ENCODE measurements at places on chromosomes 1 and 21. TPM values are rescaled to one million over a fixed set of nuclear protein-coding genes. Genes with fewer than 3 reads are reported as not detected.
A peak's percentile ranks its signal among the peaks of the same experiment; 100 is the strongest.

DNA sequence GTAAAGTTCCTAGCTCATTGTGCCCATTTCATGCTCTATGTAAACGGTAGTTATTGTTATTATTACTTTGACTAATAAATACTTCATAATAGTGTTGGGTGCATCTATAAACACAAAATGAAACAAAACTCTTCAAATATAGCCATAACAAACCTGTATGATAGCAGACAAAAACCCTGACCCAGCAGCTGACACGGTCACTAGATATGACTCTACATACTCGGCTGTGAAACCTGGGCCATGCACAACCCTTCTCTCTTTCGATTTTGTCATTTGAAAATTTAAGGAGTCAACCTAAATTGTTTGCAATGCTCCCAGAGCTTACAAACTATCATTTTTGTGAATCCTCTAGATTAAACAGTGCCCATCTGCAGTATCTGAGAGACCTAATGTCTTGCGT lies 8.0 kb upstream of the RGS13 start:
- no peak for DNase-seq

DNA sequence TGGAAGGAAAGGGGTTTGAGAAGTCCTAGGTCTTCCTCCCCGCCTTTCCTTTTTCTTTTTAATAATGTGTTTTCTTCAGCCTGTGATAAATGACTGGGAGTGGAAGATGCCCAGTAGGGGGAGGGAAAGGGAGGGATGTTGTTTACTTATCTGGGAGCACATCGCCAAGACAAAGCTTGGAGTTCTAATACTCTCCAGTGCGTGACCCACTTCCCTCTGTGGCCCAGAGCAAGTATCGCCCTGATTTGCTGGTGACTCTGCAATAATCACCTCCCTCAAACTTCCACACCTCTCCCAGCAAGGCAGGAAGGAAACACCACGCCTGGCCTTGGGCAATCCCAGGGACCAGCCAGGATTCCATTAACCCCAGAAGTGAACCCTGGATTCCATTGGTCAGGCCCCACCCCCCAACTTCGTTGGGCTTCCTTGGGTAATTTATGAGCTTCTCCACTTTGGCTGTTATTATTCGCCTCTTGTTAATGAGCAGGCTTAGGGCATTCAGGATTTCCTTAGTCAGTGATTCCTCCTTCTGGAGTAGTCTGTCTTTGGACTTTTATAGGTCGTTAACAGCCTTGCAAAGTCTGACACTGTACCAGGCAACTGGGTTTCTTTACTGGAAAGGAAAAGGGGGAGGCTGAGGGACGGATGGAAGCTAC lies 24.3 kb upstream of the GRHL3 start:
- peak; percentile 86 for DNase-seq

DNA sequence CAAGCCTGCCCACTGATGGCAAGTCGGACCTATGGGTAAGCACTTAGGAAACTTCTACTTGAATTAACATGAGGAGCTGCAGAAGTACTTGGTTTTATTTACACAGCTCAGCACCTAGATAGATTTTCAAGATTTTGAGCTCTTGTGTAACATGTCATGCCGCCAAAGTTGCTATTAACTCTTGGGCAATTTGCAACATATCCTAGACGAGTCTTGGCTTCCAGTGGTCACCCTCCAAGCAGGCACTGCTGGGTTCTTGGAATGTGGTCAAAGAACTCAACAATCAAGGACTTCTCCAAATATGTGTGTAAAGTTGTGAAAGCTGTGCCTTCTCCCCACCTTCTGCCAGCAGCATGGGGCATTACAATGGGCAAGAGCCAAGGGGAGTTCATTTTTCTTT lies 17.8 kb upstream of the GUCA2B start:
- peak; percentile 41 for DNase-seq

GRCh38 chr1:153678519-153679336 lies at the start of gene NPR1:
TSS of gene NPR1 (plus strand) at chr1:153678688. CDS start at chr1:153679109, 421 bp downstream.
- peak; percentile 61 for DNase-seq

- DNase-seq, result no peak
Measured at GRCh38 chr1:115989699-115990098, 13.4 kb downstream of the SLC22A15 start.

GRCh38 chr1:169741666-169742394 lies 8.0 kb upstream of the SELE start:
- peak; percentile 75 for DNase-seq

- peak; percentile 43 for DNase-seq
Measured at GRCh38 chr1:156108664-156109241, 5.8 kb upstream of the LMNA start.

DNA sequence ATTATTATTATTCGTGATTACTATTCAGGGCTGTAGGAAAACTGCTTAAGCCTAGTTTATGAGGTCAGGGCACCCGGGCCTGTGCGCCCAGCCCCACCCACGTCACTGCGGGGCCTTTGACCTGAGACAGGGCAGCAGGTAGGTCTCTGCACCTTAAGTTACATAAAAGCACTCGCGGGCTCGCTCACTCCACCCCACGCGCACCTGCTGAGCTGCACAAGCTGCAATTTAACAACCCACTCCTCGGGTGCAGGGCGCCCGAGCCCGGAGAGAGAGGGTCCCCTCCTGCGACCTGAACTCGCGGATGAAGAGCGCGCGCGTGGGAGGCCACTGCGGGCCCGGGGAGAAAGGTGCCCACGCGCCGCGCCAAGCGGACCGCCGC lies 477 bp downstream of the ICMT start:
- no peak for DNase-seq

GRCh38 chr1:160191756-160192155 lies 1.4 kb downstream of the CASQ1 start:
- no peak for DNase-seq

GRCh38 chr1:107976431-107976830 lies 11.5 kb upstream of the VAV3 start:
- no peak for DNase-seq

GRCh38 chr1:227788271-227789083 lies 27.0 kb upstream of the PRSS38 start:
- DNase-seq, result no peak

DNA sequence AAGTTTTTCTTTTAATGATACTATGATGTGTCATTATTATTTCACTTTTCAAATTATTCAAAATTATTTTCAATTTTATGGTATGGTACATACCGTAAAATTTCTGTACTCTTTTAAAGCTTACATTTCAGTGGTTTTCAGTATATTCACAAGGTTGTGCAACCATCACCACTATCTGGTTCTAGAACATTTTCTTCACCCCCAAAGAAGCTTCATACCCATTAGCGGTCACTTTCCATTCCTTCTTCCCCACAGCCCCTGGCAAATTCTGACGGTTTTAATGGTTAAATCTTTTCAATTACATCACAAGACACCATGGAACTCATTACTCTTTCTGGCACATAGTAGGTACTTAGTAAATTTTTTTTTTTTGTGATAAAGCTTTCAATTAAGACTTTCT lies 22.8 kb upstream of the ATP5PO start:
- DNase-seq, result no peak

- no peak for DNase-seq
Measured at GRCh38 chr1:97608272-97608671, 312.6 kb downstream of the DPYD start.

GRCh38 chr1:233473549-233474204 lies 140.2 kb upstream of the KCNK1 start:
- no peak for DNase-seq

DNA sequence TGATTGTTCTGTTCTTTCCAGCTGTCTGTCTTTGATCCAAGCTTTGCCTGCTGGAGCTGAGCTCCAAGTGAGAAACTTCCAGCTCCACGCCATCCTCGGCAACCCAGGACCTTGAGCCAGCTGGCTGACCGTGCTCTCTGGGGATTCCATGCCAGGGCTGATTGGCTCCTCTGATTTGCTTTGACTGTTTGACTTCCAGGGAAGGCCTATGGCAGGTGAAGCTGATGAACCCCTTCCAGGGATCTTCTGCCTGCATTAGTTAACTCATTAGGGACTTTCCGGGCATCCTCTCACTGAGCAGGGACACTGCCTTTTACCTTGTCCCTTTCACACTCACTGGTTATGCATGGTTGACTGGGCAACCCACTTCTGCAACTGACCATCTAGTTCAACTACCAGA lies 406.1 kb downstream of the RPS6KC1 start:
- peak; percentile 7 for DNase-seq

- DNase-seq, result no peak
Measured at GRCh38 chr1:47418681-47419325, 2.7 kb downstream of the FOXE3 start.

DNA sequence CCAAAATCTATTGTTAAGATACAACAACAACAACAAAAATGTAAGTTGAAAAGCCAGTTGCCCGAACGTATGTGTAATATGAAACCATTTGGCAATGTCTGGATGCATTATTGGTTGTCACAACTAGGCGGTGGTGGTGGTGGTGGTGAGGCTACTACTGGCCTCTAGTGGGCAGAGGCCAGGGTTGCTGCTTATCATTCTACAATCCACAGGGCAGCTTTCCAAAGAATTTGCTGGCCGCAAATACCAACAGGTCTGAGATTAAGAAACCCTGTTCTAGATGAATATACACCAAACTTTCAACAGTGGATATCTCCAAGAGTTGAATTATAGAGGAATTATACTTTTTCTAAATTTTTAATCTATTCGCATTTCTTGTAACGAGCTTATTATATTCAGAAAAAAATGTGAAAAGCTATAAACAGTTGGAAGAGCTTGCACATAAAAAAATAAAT lies 26.8 kb upstream of the ZNF697 start:
- DNase-seq, result peak; percentile 59

DNA sequence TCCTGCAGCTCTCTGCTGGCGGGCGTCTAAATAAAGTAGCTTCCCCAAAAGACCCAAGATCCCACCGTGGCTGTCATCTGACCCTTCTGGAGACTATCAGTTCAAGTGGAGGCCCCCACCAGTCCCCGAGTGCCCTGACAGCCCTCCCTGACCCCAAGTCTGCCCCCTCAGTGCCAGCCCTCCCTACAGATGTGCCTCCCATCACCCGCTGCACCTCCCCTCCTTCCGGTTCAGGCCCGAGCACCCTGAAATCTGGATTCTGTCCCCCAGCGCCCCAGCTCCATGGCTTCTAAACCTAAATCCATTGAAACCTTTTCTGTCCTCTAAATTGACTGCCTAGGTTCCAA lies 595 bp downstream of the IL10RB start:
- DNase-seq, result peak; percentile 4

DNA sequence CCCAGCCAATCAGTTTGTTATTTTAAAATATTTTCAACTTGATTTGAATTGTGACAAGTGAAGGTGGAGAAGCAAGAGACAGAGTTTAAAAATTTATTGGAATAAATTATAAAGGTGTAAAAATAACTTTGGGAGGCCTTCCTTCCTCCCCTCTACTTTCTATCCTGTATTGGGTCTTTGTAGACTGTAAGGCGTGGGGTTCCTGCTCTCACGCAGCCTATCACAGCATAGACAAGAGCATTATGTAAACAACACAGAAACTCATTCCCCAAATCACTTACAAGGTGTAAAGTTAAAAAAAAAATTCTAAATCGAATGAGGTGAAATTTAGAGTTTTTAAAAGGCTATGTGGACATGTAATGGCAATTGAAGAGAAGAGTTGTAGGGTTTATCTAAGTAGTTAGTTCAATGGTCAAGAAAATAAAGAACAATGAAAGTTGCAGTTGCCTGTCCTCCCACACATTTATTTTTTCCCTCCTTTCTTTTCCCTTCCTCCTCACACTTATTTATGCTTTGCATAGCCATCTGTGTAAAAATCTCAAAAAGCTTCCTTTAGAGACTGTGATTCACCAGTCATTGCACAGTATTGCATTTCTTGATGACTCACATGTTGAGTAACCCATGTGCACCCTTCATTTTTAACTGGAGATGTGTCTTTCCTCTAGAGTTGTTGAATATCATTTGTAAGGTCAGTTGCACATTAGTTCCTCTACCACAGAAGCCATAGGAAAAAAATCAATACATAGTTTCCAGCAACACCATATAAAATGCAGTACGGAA lies 242.2 kb downstream of the PTPRC start:
- DNase-seq, result peak; percentile 97

DNA sequence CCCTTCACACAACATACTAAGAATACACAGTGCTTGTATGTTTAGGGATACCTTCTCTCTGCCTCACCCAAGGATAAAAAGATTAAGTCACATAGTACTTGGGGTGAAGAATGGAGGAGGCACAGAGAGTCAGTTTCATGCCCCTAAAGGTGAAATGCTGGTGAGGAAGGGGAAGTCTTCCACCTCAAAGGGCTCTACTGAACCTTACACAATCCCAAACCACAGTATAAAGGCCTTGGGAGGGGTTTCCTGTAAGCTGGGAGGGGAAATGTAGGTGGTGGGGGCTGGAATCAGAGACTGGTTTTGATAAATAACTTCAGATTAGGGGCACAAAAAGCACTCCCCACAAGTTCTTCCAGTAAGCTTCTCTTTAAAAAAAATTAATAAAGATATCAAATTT lies 3.5 kb downstream of the MINDY1 start:
- no peak for DNase-seq

GRCh38 chr1:227845519-227845918 lies 30.0 kb downstream of the PRSS38 start:
- DNase-seq, result no peak

CSTB gene
- total RNA-seq, result 5.5 TPM

KRTAP11-1 gene
- not detected for total RNA-seq

LINGO4 gene
- total RNA-seq, result not detected

SPRR2A gene
- not detected for total RNA-seq

FOXD3 gene
- not detected for total RNA-seq

MYBPH gene
- total RNA-seq, result 0.08 TPM

DMRTA2 gene
- 0.18 TPM for total RNA-seq

TRAF5 gene
- 20.6 TPM for total RNA-seq

INKA2 gene
- 0.27 TPM for total RNA-seq
